ENCODE measurements at places on chromosomes 1 and 21.

GRCh38 chr1:103197216-103197615 lies 88.9 kb upstream of the COL11A1 start:
- DNase-seq, result no peak

DNA sequence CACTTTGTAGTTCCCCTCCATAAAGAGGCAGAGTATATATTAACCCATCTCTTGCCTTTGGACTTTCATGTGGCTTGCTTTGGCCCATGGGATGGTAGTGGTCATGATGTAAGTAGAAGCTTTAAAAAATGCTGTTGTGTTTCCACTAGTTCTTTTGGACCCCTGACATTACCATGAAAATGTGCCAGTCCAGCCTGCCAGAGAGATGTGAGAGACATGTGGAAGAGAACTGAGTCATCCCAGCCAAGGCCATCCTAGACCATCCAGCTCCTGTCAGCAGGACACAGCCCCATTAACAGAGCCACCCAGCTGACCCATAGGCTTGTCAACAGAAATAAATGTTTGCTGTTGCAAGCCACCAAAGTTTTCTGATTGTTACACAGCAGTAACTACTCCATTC lies 3.9 kb upstream of the CD101 start:
- no peak for DNase-seq

- DNase-seq, result no peak
Measured at GRCh38 chr1:84271441-84272151, 29.9 kb upstream of the SAMD13 start.

DNA sequence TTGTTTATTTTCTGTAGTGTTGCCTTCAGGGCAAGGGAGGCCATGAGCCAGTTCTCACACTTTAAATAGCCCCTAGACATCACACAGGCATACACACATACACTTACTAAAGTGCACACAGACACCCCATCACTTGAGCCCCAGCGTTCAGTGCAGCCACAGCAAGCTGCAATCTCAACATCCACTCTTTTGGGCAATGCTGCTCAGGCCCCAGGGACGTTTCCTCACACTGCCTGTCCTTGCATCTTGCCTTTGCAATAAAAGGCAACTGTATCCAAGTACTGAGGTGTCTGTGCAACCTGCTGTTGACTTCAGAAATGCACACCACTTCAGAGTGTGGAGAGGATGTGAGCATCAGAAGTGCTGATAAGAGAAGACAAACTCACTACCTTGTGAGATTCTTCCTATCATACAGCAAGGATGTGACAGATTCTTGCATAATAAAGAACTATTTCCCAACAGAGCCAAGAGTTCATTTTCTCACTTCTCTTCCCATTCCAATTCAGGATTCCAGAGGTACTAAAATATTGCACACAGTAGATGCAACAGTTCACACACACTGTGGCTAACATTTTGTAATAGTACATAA lies 36.2 kb downstream of the IRF2BP2 start:
- DNase-seq, result no peak
